ENCODE measurements at places on chromosomes 7 and 10.

GRCh38 chr10:98299341-98299740 lies 31.3 kb upstream of the LOXL4 start:
- peak; percentile 16 for DNase-seq

DNA sequence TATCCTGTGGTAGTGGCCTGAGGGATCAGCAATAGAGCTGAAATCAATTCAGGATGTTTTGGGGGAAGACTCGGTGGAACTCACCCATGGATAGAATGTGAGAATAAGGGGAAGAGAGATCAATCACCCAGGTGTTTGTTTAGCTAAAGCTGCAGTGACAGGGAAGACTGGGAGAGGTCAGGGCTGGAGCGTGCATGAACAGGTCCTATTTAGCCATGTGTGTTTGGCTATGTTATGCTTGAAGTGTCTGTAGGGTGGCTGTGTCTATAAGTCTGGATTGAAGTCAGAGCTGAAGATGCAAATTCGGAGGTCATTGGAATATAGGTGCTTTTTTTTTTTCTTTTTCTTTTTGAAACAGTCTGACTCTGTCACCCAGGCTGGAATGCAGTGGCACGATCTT lies 4.6 kb downstream of the ATP6V1F start:
- no peak for DNase-seq

GRCh38 chr7:11221984-11222383 lies 248.3 kb downstream of the PHF14 start:
- DNase-seq: no peak

GRCh38 chr10:29430101-29430500 lies 141.2 kb downstream of the LYZL1 start:
- DNase-seq: no peak

DNA sequence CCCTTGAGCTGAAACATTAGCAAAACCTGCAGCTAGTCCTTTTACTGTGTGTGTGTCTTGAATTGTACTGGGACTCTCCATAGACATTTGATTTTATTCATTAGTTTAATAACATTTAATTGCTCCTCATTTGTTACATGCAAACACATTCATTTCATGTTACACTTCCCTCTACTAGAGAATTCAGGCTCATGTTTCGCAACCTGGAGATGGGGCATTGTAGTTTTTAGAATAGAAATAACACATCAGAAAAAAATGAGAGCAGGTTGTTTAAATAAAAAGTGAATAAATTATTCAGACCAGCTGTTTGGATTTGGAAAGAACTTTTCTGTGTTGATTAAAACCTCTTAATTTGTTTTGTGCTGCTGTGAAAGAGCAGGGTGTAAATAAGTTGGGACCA lies 243.9 kb downstream of the ETV1 start:
- no peak for DNase-seq

GRCh38 chr7:30412782-30413504 lies 65.6 kb downstream of the NOD1 start:
- DNase-seq: peak; percentile 33

GRCh38 chr10:22765660-22766547 lies 51.5 kb upstream of the PIP4K2A start:
- DNase-seq: peak; percentile 34

GRCh38 chr10:77317221-77317620 lies 320.4 kb downstream of the KCNMA1 start:
- no peak for DNase-seq

- DNase-seq: peak; percentile 62
Observed at GRCh38 chr7:77827999-77828398, 29.4 kb downstream of the PHTF2 start.

- no peak for DNase-seq
Observed at GRCh38 chr10:1242975-1243374, 186.8 kb downstream of the WDR37 start.

DNA sequence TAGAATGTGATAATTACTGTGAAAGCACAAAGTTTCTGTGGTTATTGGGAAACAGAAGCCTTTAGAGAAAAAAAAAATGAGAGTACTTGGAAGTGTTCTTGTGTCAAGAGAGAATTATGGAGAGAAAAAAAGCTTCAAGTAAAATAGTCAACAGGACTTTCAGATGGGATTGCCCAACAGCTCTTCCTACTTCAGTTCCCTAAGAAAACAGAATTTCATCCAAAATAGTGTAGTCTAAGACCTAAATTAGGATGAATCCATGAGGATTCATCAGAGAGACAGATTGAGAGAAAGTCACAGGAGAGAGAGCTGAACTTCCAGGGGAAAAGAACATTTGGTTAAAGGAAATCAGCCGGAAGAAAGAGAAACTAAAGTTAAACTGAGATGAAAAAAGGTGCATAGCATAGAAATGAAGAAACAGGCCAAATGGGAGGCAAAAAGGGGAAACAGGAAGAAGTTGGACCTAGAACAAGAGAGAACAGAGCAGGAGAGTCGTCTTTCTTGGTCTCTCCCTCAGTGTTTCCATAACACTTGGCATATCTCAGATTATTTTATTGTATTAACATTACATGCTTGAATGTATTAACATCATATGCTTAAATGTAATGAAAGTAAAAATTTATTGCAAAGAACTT lies 2.5 kb downstream of the SCIN start:
- no peak for DNase-seq

DNA sequence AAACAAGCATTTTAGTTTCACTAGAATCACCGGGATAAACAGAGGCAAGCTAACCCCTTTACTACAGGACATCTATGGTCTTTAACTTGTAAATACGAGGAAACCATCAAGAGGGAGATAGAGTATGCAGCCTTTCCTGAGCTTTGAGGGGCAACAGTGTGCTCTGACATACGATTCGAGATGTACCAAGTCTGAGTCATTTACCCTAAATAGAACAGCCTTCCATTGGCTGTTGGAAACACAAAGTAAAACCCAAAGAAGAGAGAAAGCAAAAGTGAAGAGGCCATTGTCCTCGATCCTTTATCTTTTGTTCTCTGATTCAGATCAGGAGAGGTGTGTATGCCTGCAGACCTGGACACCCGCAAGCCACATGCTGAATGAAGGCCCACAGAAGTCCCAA lies 289.5 kb downstream of the KCNMA1 start:
- DNase-seq: no peak

DNA sequence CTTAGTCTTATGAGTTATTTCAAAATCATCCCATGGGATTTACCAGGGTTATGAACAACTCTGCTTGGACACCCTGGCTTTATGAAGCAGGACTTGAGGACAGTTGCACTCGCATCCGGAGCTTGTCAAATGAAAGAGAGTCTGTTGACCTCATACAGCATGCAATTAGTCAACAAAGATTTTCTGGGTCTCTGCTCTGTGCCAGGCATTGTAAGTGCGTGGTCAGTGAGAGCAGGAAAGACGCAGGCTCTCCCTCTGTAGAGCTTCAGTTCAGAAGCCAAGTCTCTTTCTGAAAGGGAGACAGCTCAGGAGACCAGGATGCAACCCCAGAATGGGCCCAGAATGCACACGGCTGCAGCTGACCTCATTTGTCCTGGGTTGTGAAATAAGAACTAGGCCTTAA lies 45.5 kb upstream of the DMBT1 start:
- DNase-seq: no peak

DNA sequence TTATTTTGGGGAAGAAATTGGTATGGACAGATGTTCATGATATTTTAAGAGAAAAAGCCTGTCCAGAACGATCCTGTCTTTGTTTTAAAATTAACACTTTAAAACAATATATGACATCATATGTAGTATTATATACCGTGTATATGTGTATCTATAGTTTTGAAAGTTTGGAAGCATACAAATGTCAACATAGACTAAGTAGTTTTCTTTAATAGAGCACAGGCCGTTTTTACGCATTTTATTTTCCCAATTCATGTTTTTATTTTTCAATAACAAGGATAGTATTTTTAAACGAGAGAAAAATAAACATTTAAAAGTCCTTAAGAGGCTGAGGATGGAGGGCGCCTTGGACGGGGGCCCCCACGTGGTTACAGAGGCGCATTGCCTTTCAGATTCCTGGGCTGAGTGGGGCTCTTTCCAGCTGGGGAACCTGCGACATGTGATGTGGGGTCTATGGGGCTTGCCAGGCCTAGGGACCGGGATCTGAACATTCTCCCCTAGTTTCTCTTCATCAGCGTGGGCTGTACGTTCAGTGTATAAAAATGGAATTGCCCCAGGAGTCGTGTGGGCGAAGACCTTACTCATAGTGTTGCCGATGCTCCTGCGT lies 127.8 kb upstream of the ZNF746 start:
- peak; percentile 68 for DNase-seq

GRCh38 chr7:133778472-133778871 lies 348.7 kb upstream of the LRGUK start:
- no peak for DNase-seq

DNA sequence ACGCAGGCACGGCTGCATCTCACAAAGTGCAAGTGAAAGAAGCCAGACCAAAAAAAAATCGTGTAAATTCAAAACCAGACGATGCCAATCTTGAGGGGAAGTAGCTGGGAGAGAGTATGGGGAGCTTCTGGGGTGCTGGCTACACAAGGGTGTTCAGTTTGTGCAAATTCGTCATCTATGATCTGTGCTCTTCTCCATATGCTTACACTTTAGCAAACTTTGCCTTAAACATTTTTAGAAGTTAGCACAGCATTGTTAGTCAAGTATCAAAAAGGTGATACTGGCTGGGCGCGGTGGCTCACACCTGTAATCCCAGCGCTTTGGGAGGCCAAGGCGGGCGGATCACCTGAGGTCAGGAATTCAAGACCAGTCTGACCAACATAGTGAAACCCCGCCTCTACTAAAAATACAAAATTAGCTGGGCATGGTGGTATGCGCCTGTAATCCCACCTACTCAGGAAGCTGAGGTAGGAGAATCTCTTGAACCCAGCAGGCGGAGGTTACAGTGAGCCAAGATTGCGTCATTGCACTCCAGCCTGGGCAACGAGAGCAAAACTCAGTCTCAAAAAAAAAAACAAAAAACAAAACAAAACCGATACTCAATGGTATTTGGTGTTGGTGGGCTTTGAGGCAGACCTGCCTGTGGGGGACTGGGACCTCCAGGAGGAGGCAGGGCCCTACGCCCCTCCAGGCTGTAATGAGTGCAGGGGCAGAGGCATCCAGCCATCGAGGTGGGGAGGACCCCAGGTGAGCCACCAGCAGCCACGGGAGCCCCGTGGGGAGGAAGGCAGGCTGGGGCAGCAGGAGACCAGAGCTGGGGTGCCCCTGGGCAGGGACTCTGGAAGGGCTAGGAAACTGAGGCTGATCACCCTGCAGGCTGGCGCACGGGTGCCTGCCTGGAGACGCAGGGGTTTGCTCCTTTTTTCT lies 150.0 kb downstream of the PRKAG2 start:
- no peak for DNase-seq

DNA sequence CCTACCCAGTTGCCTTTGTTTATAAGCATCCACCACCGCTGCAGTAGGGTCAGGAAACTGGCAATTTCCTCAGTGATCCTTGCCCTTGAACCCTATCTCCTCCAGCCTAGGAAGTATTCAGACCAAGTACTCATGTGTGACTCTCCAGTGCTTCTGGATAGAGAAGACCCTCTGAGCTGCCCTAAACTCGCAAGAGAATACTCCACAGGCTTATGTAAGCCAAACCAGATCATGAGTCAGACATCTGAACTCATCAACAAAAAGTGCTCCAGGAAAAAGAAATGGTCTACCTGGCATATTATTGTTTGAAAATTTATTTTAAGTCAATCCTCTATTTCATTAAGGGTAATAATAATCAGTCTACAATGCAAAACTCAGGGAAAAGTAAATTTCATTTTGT lies 101.3 kb downstream of the KAT6B start:
- no peak for DNase-seq

GRCh38 chr10:120480065-120480600 lies 23.1 kb downstream of the PLPP4 start:
- no peak for DNase-seq

DNA sequence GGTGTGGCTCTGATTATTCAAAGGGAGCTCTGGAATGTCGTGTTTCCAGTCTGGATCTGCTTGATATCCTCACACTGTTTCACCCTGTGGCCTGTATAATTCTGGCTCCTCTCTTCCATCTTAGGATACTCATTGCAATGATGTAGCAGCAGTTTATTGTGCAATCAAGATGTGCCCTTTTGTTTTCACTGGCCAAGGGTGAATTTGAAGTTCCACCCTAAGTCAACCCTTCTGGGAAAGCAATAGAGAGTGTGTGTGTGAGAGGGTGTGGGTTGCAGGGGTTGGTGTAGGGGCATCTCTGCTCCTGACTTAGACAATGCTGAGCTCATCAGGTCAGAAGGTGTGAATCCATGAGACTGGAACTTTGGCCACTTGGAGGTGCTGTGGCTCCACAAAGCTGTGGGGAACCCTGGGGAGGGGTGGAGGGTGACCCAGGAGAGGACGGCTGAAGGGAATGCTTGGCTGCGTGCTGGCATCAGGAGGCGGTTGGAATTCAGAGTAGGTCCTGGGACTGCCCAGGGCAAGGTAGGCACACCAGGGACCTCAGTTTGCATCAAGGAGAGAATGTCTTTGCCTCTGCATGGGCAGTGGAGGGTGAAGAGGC lies 118.0 kb upstream of the PRSS58 start:
- DNase-seq: peak; percentile 77

GRCh38 chr10:119323085-119324016 lies 116.0 kb downstream of the GRK5 start:
- DNase-seq: no peak

DNA sequence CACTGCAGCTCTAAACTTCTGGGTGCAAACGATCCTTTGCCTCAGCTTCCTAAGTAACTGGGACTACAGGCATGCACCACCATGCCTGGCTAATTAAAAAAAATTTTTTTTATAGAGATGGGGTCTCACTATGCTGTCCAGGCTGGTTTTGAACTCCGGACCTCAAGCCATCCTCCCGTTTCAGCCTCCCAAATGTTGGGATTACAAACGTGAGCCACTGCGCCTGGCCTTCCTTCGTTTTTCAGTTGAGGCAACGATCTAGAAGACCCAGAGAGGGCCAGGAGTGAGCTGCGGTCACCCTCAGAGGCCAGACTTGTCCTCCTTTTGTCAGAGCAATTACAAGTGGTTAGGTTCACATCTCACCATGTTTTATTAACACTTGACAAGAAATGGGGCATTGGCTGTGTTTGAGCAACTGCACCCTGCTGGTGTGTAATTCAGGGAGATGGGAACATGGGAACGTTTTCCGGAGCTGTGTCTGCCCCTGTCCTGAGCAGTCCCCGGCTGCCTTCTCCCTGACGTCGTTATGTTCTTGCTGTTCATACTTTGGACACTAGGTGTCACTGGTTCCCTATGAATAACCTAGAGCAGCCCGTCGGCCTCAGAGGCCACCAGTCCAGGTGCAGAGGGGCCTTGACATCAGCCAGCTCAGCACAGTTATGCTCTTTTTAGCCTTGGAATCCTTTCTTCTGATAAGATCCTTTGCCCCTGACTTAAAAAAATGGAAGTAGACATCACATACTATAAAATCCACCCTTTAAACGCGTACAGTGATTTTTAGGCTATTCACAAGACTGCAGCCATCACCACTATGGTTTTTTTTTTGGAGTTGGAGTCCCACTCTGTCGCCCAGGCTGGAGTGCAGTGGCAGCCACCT lies 375.0 kb downstream of the TYW1 start:
- peak; percentile 72 for DNase-seq

DNA sequence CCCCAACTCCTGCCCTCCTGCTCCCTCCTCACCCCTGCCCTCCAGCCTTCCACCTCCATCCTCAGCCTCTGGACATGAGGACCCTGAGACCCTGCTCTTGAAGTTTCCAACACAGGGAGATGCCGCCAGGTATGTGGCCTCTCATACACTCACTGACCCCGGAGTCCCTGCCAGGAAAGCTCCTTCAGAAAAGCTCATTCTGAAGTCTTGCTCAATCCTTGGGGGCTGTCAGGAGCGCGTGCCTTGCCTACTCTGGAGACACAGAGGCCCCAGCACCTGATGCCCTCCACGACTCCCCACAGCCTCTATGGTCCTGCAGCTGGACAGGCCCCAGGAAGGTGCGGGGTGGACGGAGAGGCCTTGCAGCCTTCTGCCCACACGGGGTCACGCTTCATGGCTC lies 11.0 kb downstream of the NUDT1 start:
- no peak for DNase-seq

Data from Kasumi-1 (cell line).